Breast epithelium (tissue), 4 donors: ENCODE measurements at places on chromosomes 5 and 9.
A peak's percentile ranks its signal among the peaks of the same experiment; 100 is the strongest.

DNA sequence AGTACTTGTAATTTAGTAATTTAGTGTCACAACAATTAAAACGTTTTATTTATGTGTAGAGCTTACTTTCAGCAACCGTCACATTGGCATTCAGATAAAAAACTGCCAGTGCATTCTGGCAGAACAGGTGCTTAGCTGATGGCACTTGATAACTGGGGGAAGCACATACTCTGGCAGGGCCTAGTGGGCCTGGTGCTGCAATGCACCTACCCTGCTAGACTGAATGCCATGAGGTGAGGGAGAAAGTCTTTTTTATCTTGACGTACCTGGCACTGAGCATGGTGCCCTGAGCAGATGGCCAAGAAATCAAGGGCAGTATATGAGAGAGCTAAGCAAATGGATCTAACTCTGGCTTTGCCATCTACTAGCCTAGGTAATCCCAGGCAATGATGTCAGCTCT is 280.6 kb upstream of the EFNA5 start:
- DNase-seq: no peak

GRCh38 chr9:75170898-75171360 is 82.6 kb downstream of the OSTF1 start:
- no peak for DNase-seq

- no peak for DNase-seq
Observed at GRCh38 chr5:94461131-94461530, 157.3 kb downstream of the KIAA0825 start.

DNA sequence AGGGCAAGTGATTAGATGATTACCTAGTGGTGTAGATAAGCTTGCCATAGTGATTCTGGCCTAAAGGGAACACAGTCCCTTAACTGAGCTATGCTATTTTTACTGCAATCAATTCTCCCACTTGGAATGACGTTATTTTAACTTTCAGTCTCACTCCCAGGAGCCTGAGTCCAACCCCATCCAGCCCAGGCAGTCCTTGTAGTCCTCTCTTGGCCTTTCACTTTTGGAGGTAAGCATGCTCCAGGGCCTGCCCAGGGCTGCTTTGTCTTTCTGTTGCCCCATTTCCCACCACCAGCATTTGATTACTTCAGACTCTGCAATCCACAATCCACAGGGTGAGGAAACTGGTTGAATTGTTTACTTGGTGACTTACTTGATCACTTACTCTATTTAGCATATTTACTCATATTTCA is 233.0 kb downstream of the CD180 start:
- DNase-seq: no peak

GRCh38 chr9:137227054-137227852 is at the start of gene RNF224:
Gene RNF224 (plus strand): TSS chr9:137227502. CDS start chr9:137228336, 834 bp downstream.
- DNase-seq: peak; percentile 76

DNA sequence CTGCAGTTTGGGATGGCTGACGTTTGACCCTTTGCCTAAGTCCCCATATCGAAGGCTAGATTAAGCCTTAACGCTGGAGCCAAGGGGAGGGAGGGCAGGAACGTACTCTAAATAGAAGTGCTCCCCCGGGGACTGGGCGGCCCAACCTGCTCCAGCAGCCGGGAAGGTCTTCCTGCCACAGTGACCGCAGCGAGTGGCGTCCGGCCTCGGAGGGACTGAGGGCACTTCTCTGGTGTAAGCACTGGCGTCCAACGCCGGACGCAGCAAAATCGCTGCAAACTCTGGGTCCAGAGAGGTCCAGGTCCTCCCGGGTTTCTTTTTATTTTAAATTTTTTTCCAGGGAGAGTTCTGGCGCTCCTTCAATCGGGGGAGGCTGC is 505 bp upstream of the ACER2 start:
- DNase-seq: no peak

DNA sequence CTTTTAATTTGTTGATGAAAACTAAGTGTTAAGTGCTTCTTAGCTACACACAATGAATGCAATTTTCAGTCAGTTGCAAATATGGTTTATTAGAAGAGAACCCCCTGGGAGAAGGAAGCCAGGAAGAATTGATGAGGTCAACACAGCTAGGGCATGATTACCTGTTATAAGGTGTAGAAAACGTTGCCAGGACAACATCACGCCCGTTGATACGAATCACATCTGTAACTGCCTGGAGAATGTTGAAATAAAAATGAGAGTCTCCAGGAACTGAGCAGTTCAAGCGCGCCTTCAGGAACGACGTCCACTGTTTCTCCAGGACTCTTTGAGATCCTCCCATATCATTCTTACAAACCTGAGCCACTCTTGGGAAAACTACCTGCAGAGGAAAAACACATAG is 88.0 kb downstream of the SEMA6A start:
- no peak for DNase-seq

DNA sequence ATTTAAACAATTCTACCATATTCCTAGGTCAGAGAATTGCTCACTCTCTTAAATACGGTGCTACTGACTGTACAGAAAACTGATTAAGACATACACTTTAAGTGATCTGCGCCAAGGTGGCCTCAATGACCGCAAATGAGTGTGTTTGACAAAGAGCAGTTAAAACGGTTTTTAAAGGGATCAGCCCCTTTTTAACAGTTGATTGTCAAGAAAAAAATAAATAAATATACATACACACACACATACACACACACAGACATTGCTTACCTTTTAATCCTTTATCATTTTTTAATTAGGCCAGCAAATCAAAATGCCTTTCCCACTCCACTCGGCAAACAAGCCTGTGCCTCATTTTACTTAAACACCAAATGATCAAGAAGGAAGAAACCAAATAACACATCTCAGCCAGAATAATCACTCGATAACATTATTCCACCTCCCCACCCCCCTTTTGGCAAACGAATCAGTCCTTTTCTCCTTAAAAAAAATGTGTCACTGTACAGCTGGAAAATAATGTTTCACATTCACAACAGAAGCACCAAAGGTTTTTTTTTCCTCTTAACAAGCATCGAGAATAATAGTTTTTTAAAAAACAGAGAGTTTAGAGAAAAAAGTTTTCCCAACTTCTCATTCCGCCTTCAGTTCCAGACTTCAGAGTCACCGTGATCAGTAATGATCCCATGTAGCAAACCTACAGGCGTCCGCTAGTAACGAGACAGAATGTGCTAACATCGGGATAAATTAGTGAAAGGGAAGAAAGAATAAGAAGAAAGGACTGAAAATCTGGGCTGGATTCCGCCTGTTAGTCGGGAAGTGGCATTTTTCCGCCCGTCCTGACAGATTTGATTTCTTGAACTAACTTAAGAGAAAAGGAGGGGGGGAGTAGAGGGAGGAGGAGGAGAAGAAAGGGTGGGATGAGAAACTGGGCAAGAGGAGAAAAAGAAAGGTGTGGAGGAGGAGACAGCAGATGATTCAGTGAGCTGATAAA is at the start of gene ZNF608:
Gene ZNF608, minus strand, starts transcription at position 712 of the 988 bp plus-strand sequence. CDS start 1,650 bp downstream, outside the sequence.
- peak; percentile 35 for DNase-seq

GRCh38 chr5:763397-763796 is 21.1 kb downstream of the ZDHHC11B start:
- DNase-seq: no peak

DNA sequence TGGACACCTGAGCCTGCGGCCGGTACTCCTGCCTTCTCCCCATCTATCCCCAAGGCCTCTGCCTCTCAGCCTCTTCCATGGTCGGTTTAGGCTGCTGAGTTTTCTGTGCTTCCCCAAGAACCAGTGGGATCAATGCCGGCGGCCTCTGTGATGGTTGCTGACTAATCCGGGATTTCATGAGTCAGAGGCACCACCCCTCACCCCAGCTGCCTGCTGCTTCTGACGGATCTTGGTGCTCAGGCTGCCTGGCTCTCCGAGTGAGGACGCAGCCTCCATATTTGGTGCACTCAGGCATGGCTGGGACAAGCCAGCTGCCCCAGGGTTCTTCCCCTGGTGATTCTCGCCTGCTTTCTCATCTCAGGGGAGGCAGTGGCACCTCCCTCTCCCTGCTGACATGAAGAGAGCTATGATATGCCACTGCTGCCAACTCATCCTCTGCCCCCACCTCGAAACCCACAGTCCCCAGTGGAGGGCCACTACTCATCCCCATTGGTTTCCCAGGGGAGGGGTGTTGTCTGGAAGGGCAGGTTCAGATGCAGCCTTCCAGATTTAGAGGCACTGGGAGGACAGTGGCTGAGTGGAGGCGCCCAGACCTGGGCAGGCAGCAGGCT is 3.3 kb upstream of the MAN1B1 start:
- no peak for DNase-seq

DNA sequence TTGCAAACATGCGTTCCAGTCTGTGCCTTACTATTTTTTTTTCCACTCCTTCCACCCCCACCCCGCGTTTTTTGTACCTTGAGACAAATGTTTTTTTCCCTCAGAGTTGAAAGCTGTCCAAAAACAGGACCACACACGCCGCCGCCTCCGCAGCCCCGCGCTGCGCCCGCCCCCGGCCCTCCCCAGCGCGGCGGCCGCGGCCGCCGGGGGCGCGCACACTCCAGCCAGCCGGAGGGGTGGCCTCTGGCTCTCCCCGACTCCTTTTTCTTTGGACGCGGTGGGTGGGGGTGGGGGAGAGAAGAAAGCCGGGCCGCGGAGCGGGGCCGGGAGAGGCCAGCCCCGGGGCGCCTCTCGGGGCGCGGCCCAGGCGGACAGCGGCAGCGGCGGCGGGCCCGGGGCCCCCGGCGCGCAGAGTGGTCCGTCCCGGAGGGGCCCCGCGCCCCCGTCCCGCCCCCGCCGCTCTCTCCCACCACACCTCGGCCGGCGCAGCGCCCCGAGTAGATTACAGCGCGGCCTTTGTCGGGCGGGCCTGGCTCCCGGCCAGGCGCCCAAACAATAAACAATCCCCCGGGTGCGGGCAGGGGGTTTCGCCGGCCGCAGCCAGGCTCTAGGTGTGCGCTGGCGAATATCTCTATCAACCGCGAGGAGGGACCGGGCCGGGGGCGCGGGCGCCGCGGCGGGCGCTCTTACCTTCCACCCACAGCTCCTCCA is 10.9 kb downstream of the PTCH1 start:
- no peak for DNase-seq

DNA sequence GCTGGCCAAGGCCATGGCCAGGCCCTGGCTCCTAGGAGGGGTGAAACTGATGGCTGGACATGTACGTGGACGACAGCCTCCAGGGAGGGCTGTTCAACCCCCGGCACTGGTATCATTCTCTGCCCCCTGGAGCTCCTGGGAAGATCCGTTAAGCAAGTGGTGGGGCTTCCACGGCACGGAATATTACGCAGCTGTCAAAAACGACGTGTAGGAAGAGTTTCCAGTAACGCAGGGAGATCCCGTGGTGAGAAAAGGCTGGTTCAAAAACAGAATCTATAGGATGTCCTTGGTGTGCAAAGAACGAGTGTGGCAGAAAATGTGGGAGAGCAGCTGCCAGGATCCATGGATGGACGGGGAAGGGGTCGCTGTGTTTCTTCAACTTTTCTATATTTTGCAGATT is 36.3 kb upstream of the TMEM250 start:
- DNase-seq: no peak

- DNase-seq: no peak
Observed at GRCh38 chr5:1507014-1507375, 16.8 kb downstream of the LPCAT1 start.

- DNase-seq: no peak
Observed at GRCh38 chr9:7266911-7267595, 509.3 kb downstream of the KDM4C start.

GRCh38 chr5:147290261-147290660 is 55.4 kb downstream of the STK32A start:
- no peak for DNase-seq

- DNase-seq: no peak
Observed at GRCh38 chr9:99114846-99115500, 10.1 kb downstream of the TGFBR1 start.

GRCh38 chr9:6945816-6946215 is 188.0 kb downstream of the KDM4C start:
- no peak for DNase-seq

DNA sequence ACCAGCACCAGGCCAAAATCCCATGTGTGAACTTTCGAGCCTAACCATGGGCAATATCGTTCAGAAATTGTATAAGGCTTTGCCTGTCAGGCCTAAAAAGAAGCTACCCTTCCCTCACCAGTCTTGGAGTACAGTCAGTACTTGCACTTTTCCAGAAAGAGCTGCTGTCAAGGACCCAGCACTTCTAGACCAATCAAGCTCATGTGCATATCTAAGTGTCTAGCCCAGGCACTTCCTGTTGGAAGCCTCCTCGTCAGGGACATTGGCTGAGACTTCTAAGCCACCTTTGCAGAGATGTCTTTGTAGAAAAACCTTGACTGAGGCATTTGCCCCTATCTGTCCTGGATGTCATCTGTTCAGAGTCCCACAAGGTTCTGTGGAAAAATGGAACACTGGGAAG is 1930.5 kb downstream of the EFNA5 start:
- no peak for DNase-seq

GRCh38 chr5:154712518-154713437 is 42.4 kb upstream of the LARP1 start:
- peak; percentile 41 for DNase-seq

GRCh38 chr9:109051733-109052132 is 38.4 kb upstream of the CTNNAL1 start:
- DNase-seq: no peak

- DNase-seq: no peak
Observed at GRCh38 chr5:9715891-9716335, 85.8 kb upstream of the TAS2R1 start.

GRCh38 chr9:107989544-107989943 is 500.0 kb upstream of the KLF4 start:
- DNase-seq: no peak

DNA sequence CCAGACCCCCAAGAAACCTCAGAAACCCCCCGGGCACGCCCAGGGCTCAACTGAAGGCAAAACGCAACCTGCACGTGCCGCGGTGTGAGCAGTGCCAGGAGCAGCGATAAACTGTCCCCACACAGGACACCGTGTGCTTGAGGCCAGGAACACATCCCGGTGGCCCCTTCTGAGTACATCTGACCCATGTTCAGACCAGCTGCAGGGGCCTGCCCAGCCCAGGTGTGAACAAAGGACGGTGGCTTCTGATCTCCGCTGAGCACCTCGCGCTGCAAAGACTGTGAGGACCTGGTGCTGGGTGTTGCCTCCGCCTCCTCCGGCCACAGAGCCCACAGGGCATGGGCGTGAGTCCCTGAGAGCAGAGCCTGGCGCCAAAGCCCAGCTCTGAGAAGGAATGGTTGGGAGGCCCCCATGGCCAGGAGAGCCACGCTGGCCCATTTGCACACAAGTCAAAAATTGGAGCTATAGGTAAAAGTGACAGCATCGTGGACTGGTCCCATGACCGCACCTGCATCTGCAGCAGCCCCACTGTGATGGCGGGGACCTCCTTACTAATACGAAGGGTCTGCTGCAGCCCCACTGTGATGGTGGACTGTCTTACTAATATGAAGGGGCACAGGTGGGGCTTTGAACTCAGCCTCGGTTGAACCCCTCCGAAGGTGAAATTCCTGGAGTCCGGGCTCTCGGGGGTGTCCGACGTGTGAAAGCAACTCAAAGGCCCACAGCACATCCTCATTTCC is 31.5 kb downstream of the NDUFS6 start:
- no peak for DNase-seq

GRCh38 chr5:65482296-65482735 is 596 bp upstream of the ADAMTS6 start:
- DNase-seq: no peak

DNA sequence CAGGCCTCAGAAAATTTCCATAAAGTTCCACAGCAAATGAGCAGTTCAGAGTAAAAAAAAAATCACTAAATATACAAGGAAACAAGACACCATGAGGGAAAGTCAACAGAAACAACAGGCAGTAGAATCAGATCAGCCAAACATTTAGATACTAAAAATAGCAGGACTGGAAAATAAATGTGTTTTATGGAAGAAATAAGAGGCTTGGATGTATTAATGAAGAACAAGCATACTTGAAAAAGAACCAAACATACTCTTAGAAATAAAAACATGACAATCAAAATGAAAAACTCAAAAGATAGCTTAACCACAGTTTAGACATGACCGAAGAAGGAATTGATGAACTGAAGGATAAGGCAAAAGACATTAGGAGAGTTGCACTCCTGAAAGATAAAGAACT is 22.6 kb downstream of the MYMK start:
- no peak for DNase-seq
